NCI-H774 (cell line): ENCODE measurements at places on chromosomes 11 and 22.
A peak's percentile ranks its signal among the peaks of the same experiment; 100 is the strongest.

GRCh38 chr11:84648471-84648870, 978.7 kb downstream of the DLG2 start:
- DNase-seq: no peak

GRCh38 chr11:45078236-45079074, 68.0 kb upstream of the PRDM11 start:
- no peak for DNase-seq

DNA sequence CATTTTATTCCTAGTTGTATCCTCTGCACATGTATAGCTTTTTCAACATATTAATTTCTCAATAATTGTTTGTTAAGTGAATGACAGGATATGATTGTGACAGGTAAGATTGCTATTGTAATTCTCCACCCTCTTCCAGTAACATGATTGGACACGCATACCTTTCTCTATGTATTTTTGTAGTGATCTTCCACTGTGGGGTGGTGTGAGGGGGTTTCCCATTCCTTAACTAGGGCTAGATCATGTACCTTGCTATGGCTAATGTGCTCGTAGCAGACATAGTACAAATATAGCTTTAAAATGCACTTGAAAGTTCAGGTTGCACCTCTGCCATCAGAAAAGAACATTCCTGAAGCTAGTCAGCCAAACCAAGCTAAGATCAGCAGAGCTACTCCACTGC, 2392.8 kb upstream of the RAG2 start:
- DNase-seq: no peak

GRCh38 chr11:59417023-59417422, 9.2 kb downstream of the OR5A2 start:
- no peak for DNase-seq

- no peak for DNase-seq
These were observed 20.6 kb downstream of the POLR3H start for GRCh38 chr22:41523464-41524221.

DNA sequence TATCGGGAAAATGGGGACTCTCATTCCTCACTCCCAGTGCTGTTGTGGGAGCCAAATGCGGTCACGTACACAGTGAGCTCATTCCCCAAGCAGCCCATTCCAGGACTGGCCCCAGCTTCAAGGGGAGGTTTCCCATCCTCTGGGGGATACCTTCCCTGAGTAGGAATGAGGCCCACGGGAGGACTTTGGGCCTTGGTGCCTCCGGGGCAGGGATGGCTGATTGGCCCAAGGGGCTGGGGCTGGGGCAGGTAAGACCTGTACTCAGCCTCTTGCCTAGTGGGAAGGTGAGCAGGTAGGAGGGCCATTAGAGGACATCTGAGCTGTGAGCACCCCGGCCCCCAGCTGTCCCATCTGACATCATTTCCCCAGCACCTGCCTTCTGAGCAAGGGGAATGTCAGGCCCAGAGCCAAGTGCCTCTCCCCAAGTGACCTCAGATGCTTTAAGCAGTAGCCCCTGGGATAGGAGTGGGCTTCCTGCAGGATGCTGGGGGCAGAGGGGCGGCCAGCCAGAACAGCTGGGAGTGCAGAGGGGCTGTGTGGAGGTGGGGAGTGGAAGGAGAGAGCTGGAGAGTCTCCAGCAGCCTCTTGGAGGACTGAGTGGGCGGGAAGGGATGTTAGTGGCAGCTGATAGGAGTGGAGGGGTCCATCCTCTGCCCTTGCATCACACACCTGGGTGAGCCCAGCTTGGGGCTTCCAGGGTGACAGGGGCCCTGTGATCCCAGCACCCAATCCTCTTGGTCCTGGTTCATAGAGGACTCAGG, 58.4 kb downstream of the CD82 start:
- DNase-seq: peak; percentile 31

DNA sequence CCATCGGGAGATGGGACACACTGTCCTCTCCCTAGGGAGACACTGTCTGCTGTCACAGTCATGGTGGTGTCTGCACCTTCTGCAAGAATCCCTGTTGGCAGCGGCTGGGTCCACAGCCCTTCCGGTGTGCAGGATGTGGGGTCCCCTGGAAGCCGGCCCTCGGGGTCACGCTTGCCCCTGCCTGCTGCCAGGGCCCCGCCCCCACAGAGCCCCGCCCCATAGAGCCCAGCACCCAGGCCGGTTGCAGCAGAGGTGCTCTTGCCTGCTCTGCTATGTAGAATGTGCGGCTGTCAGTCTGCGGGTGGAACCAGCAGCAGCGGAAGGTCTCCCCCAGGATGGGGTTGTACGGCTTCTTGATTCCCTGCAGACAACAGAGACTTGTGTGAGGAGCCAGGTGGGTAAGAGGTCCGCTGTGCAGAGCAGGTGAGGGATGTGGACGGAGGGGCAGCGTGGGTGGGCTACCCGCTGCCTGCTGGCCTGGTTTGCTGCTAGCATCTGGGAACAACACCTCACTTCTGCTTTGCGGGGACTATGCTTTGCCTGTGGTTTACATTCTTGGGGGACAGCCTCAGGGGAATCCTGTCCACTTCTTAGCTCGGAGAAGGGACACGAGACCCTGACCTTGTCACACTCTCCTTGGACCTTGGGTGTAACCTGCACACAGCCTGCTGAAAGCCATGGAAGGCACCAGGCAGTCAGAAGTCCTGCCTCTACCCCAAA, 44.9 kb upstream of the CARS1 start:
- DNase-seq: no peak
